ENCODE measurements at places on chromosomes 5 and 9.

- no peak for DNase-seq
Observed at GRCh38 chr5:143055596-143056338, 285.6 kb downstream of the ARHGAP26 start.

- no peak for DNase-seq
Observed at GRCh38 chr5:911601-912000, 18.9 kb downstream of the TRIP13 start.

GRCh38 chr5:10699987-10700386, 61.0 kb downstream of the DAP start:
- DNase-seq: no peak

GRCh38 chr9:97440160-97440559, 28.3 kb downstream of the TDRD7 start:
- DNase-seq: no peak

- peak; percentile 69 for DNase-seq
Observed at GRCh38 chr9:136051837-136052471, 43.1 kb downstream of the NACC2 start.

GRCh38 chr5:123855609-123856008, 343.6 kb downstream of the CSNK1G3 start:
- no peak for DNase-seq

DNA sequence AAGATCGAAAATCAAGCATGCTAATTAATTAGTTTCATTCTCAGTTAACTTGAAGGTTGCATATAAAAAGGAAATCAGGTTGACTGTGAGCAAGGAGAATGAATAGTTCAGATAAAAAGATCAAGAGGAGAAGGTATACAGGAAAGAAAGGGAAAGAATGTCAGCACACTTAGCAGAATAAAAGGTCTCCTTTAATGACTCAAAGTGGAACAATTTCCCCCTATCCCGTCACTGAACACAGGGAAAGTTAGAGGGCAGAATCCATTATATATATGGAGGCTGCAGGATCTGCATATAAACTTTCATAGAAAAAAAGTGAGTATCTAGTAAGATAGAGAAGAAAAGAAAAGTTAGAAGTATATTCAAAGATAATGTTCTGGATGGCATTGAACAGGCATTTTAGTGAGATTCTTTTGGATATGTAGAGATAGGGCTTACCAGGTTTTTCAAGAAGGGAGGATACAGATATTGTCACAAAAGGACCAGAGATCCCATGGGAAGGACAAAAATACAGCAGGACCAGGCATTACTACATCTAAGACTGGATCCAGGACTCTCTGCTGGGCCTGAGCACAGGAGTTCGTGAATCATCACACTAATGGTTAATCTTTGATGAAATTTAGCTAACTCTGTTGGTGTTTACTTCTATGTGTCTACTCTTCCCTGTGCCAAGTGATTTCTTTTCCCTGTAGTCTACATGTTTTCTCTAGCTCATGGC, 988.2 kb upstream of the ARRDC3 start:
- no peak for DNase-seq

DNA sequence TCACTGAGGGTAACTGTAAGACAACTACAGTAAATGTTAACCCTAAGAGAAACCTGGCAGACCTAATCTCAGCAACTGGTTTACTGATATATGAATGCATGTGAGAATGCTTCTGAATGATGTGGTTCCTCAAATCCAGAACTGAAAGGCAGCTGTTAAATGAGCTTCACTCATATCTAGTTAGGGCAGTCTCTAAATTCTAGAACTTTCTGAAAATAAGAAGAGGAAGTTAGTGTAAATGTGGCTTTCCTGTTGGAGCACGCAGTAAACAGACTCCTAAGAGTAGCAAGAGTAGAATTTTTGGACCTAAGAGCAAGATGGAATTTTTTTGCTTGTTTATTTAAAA, 117.9 kb upstream of the KCNN2 start:
- DNase-seq: no peak

DNA sequence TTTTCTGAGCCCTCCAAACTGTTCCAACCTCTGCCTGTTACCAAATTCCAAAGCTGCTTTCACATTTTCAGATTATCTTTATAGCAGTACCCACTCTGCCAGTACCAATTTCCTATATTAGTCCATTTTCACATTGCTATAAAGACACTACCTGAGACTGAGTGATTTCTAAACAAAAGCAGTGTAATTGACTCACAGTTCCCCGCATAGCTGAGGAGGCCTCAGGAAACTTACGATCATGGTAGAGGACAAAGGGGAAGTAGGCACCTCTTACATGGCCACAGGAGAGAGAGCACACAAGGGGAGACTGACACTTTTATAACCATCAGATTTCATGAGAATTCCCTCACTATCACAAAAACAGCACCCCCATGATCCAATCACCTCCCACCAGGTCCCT, 105.0 kb downstream of the DTWD2 start:
- DNase-seq: no peak

DNA sequence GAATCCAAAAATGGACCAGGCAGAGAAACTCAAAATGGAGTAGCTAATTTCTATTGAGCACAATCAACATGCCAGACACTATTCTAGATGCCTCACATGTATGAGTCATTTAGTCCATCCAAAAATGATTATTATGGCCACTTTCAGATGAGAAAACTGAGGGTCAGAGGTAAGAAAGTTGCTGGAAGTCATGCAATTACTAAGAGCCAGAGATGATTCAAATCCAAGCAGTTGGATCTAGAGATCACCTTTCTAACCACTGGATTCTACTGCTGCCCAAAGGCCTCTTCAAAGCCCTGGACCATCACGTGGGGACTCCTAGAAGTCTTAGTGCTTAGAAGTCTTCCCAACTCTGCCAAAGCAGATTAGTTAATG, 51.8 kb upstream of the HMHB1 start:
- no peak for DNase-seq

- DNase-seq: no peak
Observed at GRCh38 chr9:96289392-96289791, 12.6 kb downstream of the HSD17B3 start.

DNA sequence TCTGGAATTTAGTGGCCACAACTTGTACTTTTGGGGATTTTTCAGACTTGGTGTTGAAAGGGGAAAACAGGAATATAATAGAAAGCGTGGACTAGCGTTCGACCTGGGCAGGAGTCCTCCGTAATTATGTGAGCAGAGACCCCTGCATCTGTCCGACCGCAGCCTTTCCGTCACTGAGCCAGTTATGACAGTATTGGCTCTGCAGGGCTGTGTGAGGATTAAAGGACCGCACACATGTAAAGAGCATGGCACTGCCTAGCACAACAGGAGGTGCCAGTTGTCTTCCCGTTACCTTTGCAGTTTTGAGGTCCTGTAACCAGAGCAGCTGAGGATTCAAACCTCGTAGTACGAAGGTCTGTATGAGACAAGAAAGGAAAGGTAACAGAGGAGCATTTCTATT, 1.2 kb downstream of the B4GALT7 start:
- DNase-seq: no peak

DNA sequence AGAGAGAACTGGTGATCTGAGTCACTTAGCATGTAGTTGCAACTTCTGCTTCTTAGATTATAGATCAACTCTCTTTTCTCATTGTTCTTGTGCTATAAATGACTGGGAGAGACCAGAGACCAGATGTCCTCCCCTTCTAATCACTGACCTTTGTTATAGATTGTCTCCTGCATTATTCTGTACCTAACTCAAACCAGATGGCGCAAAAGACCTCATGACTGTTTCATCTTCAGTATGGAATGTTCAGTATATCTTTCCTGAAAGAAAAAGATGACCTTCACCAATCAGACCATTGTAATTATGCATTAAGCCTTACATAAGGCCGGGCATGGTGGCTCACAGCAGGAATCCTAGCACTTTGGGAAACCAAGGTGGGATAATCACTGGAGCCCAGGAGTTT, 30.5 kb upstream of the ADAM19 start:
- no peak for DNase-seq

GRCh38 chr9:71681708-71682272, 86.5 kb downstream of the CEMIP2 start:
- no peak for DNase-seq

DNA sequence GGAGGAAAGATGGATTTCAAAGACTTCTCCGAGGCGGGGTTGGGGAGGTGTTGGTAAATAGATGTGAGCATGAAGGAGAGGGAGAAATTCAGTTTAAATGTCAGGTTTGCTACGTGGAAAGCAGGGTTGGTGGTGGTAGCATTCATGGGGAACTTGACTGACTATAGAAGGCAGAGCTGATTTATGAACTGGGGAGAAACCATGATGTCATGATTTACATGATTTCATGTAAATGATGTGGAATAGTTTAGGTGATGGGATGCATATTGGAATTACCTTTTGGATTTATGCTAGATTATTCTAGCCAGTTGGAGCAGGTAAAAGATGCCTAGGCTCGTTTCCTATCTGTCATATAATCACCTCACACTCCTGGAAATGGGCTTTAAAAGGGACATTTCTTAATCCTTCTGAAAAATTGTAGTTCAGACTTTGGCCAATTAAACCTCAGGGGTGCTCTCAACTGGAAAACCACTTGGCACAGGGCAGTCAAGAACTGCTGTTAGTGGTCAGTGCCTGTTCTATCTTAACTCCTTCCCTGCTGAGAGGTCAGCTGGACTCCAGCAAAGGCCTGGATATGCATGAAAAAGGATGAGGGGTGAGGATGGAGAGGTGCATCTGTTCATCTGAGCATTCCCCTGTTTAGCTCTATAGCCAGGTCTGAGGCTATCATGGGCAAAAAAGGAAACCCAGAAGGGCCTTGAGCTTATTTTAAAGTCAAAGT, 50.1 kb upstream of the BASP1 start:
- no peak for DNase-seq

DNA sequence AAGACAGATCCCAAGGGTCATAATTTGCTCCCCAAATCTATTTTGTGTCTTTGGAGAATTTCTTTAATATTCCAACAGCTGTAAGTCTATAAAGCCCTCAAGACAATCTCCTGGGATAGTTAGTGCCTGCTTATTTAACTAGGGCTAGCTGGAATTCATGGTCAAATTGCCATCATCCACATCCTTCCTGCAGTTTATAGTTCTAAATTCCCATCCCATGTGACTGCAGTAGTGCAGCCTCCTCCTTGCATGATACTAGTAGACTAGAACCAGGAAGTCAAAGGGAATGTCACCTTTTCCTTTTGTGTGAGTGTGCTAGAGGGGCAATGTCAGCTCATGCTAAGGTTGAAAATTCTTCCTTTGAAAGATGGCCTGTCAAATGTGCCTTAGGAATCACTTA, 214.8 kb upstream of the PIK3R1 start:
- DNase-seq: no peak

DNA sequence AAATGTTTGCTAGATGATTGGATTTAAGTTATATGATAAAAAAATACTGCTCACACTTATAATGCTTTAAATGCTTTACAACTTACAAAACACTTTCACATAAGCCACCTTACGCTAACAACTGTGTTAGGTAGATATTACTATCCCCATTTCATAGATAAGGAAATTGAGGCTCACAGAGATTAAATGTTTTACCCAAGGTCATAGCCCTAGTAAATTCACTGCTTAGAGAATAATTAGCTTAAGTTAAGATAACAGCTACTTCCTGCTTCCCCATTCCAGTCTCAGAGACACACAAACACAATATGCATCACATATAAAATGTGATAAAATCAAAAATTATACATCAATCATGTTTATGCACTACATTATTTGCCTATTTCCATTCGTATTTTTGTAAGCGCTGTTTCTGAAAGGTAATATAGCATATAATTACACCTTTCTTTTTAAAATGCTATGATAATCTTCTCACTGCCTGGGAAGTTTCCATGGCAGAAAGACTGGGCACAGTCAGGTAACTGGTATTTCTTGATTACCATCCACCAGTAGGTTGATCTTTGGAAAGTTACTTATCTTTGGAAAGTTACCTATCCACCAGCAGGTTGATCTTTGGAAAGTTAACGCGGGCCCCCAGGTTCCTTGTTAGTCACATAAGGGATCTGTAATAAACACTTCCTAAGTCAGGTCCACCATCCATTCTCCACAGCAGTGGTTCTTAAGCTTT, 101.1 kb downstream of the NFIB start:
- no peak for DNase-seq

- no peak for DNase-seq
Observed at GRCh38 chr5:59724482-59725391, 168.8 kb downstream of the PDE4D start.

- DNase-seq: no peak
Observed at GRCh38 chr5:51391175-51391574, 7.9 kb downstream of the ISL1 start.

GRCh38 chr9:95102572-95102971, 214.9 kb downstream of the FANCC start:
- no peak for DNase-seq

DNA sequence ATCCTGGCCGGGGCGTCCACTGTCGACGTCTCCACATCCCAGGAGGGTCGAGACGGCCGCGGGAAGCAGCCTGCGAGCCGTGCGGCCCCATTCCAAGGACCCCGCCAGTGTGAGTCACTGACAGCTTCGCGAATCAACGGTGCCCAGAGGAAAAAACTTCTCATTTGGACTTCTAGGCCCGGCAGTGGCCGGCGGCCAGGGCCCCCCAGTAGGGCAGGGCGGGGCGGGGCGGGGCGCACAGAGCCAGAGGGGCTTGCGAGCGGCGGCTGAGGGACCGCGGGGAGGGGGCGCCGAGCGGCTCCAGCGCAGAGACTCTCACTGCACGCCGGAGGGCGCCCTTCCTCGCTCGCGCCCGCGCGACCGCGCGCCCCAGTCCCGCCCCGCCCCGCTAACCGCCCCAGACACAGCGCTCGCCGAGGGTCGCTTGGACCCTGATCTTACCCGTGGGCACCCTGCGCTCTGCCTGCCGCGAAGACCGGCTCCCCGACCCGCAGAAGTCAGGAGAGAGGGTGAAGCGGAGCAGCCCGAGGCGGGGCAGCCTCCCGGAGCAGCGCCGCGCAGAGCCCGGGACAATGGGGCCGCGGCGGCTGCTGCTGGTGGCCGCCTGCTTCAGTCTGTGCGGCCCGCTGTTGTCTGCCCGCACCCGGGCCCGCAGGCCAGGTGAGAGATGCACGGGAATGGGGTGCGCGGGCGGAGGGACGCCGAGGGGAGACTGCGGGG, at the start of gene F2R:
TSS of gene F2R (plus strand) at position 391 of the 720 bp plus-strand sequence. CDS start at position 573, 182 bp downstream.
- DNase-seq: peak; percentile 71

- no peak for DNase-seq
Observed at GRCh38 chr9:78013934-78014333, 17.7 kb downstream of the GNAQ start.

GRCh38 chr9:95433096-95433819, 83.5 kb downstream of the PTCH1 start:
- no peak for DNase-seq

Measured in left renal cortex interstitium (tissue), 4 donors.